CD4-positive, alpha-beta T cell treated with Interleukin-15 for 1 hour (primary cell): ENCODE measurements at places on chromosomes 13 and 19.

DNA sequence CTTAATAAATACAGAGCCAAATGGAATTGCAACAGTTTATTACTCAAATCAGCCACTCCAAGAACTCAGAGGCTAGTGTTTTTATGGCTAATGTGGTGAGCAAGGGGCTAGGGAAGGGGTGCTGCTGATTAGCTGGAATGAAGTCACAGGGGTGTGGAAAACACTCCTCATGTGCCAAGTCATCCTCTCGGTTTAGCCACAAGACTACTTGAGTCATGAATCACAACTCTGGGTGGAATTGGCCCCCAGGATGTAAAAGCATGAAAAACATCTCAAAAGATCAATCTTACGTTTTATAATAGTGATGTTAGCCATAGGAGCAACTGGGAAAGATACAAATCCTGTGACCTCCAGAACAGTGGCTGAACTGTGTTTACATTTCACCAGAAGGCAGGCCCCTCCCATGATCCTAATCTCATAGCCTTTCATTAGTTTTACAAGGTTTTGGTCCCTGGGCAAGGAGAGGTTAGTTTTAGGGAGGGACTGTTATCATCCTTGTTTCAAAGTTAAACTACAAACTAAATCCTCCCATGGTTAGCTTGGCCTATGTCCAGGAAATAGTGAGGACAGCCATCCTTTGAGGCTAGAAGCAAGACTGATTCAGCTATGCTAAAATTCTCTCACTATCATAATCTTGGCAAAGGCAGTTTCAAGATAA lies 2020.1 kb upstream of the PCDH20 start:
- DNase-seq, result no peak

GRCh38 chr19:45079911-45080370 lies 881 bp downstream of the GEMIN7 start:
- DNase-seq, result no peak

DNA sequence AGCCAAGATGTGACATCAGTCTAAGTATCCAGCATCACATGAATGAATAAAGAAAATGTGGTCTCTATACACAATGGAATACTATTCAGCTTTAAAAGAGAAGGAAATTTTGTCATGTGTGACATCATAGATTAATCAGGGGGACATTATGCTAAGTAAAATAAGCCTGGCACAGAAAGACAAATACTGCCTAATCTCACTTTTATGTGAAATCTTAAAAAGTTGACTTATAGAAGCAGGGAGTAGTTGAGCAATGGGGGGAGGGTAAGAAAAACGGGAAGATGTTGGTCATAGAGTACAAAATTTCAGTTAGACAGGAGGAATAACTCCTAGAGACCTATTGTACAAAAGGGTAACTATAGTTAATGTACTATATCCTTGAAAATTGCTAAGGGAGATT lies 10.4 kb upstream of the LCP1 start:
- DNase-seq, result no peak

GRCh38 chr19:34676697-34677385 lies at the start of gene SCGB2B2:
TSS of gene SCGB2B2 (minus strand) at chr19:34677159. CDS start at chr19:34594563, 82,596 bp downstream.
- DNase-seq, result no peak

GRCh38 chr13:66410314-66410713 lies 819.8 kb downstream of the PCDH9 start:
- no peak for DNase-seq

DNA sequence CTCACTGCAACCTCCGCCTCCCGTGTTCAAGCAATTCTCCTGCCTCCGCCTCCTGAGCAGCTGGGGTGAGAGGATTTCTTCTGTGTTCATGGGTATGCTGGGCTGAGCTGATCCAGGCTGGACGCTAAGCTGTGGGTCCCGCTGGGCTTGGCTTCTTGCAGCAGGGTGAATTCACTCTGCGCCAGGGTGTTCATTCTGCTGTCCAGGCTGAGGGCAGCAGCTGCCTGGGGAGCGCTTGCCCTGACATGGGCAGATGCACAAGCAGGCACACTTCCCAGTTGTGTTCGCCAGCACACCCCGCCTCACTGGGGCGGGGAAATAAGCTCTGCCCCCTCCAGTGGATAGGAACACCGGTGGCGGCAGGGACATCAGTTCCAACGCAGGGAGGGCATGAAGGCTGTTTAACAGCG lies 7.3 kb upstream of the INAFM1 start:
- DNase-seq, result no peak

DNA sequence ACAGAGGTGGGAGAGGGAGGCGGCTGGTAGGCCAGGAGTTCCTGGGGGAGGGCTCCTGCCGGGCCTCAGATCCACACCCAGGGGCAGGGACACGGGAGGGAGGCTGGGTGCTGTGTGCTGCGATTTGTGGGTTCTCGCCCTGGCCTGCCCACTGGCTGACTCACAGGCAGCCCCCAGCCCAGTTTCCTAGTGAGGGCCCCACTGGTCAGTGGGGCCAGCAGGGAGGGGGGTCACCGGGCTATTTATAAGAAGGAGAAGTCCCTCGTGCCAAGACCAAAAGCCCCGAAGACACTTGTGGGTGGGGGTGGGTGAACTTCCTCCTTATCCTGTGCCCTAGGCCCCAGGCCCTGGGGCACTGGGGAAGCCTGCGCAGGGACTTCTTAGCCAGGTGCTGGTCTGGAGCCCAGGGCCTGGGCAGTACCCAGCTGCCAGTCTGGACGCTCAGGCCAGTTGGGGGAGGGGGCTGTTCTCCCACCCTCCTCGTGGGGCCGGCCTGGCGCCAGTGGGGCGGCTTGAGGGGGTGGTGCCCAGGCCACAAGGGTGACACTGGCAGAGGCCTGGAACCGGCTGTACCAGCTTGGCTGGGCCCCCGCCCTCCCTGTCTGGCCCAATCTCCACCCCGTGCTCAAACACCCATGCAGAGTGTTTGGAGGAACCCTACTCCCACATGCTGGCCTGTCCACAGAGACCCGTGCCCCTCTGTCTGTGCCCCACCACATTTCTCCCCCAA lies 5.0 kb upstream of the JUNB start:
- DNase-seq, result peak; percentile 88

GRCh38 chr13:20401931-20402856 lies 123.5 kb downstream of the CRYL1 start:
- no peak for DNase-seq

DNA sequence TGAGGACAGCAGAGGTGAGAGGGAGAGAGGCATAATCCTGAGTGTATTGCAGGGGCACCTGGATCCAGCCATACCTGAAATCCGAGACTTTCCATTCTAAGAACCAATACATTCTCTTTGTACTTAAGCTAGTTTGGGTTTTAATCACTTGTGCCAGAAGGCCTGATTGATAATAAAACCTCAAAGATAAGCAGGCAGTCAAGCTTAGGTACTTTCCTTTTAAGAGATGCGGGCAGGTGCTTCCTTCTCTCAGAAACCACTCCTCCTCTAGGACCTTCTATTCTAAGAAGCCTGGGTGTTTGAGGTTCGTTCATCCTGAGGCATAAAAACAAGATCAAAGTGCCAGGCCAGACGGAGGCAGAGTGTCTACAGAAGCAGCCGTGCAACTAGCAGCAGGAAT lies 22.2 kb downstream of the FAM187B start:
- DNase-seq, result peak; percentile 88

DNA sequence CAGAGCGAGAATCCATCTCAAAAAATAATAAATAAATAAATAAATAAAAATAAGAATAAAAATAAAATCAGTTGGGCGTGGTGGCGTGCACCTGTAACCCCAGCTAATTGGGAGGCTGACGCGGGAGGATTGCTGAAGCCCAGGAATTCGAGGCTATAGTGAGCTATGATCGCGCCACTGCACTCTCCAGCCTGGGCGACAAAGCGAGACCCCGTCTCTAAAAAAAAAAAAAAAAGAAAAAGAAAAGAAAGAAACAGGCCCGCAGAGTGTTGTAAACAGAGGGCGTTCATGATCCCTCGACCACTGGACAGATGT lies 5.4 kb downstream of the SERTAD1 start:
- DNase-seq, result no peak

- DNase-seq, result no peak
Observed at GRCh38 chr19:41492843-41493242, 49.9 kb downstream of the ERICH4 start.

- DNase-seq, result peak; percentile 29
Observed at GRCh38 chr19:35545855-35546381, 492 bp downstream of the TMEM147 start.

- peak; percentile 21 for DNase-seq
Observed at GRCh38 chr13:33918199-33918932, 100.4 kb downstream of the RFC3 start.

DNA sequence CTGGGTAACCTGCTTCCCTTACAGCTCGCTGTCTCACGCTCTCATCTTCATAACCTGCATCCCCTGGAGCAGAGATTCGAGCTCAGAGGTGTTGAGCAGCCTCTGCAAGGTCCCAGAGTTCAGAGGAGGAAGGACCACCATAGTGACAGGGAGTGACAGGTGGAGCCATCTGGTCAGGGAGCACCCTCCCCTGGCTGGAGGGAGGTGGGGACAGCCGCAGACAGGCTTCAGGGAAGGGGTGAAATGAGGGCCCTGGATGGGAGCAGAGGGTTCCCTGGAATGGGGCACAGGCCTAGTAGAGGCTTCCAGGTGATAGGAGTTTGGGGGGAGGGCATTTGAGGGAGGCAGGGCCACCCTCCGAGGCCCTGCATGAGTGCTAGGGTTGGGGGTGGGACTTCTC lies 82.1 kb downstream of the ZNF429 start:
- no peak for DNase-seq

DNA sequence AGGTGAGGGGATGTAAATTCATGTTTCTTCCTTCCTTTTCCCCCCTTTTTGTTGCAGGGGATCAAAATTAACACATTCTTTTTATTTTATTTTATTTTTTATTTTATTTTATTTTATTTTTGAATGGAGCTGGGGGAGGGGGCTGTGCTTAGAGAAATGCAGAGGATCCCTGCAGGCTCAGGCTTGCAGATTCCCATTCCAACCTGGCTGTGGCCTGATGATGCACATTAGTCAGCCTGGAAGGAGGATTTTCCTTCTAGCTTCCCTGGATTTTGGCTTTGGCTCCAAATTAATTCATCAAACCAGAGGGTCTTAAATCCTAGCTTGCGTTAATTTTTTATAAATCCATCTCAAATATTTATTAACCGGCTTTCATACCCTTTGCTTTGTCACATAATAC lies 67.0 kb downstream of the FREM2 start:
- no peak for DNase-seq

GRCh38 chr19:38544569-38545315 lies 73.0 kb downstream of the MAP4K1 start:
- DNase-seq, result no peak

GRCh38 chr19:6394831-6395230 lies 1.9 kb upstream of the GTF2F1 start:
- DNase-seq, result no peak

GRCh38 chr19:18796239-18796638 lies 5.1 kb upstream of the COMP start:
- DNase-seq, result no peak
